Body of pancreas (tissue), 4 donors: ENCODE measurements at places on chromosomes 3 and 15. TPM values are rescaled to one million over a fixed set of nuclear protein-coding genes. Genes with fewer than 3 reads are reported as not detected.
A peak's percentile ranks its signal among the peaks of the same experiment; 100 is the strongest.

ZNF774 gene
- total RNA-seq = 9.6 TPM

GRCh38 chr3:117871934-117872333, 1162.4 kb downstream of the TUSC7 start:
- DNase-seq = no peak

VIPR1 gene
- total RNA-seq = 0.99 TPM

DNA sequence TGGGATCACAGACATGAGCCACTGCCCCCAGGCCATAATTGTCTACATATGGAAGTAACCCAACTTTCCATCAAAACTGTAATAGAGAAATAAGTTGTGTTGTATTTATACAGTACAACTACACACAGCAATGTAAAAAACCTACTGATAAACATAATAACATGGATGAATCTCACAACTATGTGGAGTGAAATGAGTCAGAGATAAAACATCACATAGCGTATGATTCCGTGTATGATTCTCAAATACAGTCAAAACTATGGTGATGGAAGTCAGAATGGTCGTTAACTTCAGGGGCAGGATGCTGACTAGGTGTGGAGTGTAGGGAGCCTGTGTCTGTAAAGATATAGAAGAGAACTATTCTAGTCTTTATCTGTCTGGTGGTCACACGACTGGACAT, 332.7 kb upstream of the SLCO3A1 start:
- DNase-seq = no peak

CD200R1 gene
- 1.8 TPM for total RNA-seq

SAXO2 gene
- total RNA-seq = 1.3 TPM

DNA sequence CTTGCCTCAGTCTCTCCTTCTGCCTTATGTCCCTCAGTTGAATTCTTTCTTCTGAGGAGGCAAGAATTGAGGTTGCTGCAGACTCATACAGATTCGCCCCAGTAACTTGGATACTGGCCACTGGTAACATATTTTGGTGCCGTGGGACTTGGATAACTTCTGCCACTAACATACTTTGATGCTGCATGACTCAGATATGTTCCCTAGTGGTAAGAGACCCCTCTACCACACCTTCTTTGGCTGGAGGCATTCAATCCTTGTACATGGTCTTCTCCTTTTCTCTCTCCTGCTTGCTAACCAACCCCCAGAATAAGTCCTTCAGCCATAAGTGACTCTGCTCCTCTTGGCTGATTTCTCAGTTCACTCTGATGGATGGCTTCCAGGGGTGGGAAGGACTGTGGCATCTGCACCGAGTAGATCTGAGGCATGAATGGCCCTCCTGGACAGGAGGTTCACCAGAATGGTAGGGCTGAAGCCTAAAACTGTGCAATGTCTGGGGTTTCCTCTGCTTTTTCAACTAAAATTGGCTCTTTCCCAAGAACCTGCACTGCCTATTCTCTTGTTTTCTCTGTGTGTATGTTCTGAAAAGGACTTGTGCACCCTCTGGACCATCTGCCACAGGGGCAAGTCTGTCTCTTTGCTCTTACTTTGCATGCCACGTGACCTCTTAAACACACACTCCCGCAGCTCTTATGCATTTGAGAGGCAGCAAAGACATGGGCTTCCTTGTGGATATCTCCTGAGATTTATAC, 55.5 kb upstream of the FSTL1 start:
- DNase-seq = no peak

GRCh38 chr3:177201700-177202397, 4.6 kb upstream of the TBL1XR1 start:
- DNase-seq = peak; percentile 17

DNA sequence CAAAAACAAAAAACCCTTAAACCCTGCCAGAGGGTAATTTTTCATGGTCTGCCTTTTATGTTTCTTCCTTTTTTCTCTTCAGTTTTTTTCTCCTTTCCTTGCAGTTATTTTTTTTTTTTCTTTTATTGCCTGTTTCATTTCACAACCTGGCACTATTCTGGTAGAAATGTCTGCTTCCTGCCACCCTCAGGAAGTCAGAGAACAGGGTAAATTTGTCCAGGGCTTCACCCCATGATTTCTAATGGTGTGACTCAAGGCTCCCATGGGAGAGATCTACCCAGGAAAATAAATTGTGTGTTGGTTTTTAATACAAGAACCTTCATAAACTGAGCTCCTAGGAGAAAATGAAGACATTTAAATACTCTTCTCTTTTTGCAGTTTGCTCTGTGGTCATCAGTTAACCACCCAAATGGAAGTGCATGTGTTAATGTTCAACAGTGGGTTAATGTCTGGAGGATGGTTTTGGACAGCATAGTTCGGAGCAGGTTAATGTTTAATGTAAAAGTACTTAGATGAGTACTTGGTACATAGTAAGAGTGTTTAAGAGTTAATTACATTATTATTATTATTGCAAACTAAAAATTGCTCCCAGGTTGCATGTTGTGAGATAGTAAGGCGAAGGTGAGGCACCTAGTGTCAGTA, 45.9 kb downstream of the CGNL1 start:
- DNase-seq = no peak

DNA sequence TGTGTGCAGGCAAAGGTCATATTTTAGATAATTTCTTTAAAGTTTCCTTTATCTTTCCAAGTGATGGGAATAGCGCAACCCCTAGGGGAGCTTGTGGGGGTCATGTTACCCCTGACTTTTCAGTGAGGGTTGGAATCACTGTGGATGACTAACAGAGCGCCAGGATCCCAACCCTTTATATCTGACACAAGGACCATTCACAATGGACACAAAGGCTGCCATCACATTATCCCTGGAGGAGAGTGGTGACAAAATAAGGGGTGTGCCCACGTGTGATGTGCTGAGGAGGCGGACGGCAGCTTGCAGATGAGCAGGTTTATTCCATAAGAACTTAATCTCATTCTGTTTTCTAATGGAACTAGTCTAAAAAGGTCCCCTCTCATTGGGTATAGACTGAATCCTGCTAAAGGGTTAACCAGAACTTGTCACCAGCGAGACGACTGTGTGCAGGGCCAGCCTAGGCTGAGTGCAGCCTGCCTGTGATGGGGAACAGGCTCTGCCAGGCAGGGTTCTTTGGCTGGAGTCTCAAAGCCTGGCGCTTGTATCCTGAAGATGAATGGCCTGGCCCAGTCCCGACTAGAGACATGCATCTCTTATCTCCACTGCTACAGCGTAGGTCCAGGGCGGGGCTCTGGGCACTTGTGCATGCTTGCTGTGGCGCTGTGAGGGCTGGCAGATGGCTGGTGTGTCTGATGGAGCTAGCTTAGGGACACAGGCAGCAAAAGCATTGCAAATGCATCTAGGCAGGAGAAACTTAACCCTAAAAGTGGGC, 50.2 kb downstream of the CHDH start:
- no peak for DNase-seq

DNA sequence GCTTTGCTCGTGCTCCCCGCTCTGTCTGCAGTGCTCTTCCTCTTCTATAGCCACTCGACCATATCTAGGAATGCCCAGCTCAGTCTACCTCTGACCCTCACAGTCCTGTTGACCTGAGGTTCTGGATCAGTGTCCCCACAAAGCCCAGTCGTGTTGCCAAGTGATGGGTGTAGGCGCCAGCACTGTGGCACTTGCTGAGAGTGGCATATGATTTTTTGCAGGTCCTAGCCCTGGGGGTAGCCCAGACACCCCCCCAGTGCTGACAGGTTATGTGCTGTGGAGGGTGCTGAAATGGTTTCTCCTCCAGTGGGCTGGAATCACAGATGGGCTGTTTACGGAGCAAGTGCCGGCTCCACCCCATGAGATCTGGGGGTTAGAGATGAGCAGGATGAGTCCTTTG, 32.5 kb downstream of the ACAD9 start:
- DNase-seq = no peak

- peak; percentile 8 for DNase-seq
These were observed 181.7 kb downstream of the TCF12 start for GRCh38 chr15:57100136-57100539.

- no peak for DNase-seq
These were observed 383.7 kb upstream of the CFAP20DC start for GRCh38 chr3:59433546-59433945.

DNA sequence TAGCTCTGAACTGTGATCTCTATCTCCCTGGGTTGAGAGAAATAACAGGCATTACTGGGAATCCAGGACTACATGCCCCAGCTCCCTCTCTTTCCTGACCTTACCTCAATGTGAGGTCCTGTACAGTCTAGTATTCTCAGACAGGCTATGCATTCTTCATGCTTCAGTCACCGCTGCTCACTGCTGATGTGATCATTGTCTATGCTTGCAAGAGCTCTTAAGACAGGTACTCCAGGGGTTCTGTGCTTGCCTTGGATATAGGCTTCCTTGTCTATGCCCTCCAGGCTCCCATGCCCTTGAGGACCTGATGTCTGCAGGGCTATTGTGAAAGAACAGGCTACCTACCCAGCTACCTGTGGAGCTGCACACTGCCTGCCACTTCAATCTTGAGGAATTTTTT, 183.6 kb downstream of the MBNL1 start:
- DNase-seq = no peak

ZNF501 gene
- 7.6 TPM for total RNA-seq

RARRES1 gene
- 18.4 TPM for total RNA-seq

GRCh38 chr3:83477563-83477962, 1481.2 kb upstream of the CADM2 start:
- DNase-seq = no peak

DNA sequence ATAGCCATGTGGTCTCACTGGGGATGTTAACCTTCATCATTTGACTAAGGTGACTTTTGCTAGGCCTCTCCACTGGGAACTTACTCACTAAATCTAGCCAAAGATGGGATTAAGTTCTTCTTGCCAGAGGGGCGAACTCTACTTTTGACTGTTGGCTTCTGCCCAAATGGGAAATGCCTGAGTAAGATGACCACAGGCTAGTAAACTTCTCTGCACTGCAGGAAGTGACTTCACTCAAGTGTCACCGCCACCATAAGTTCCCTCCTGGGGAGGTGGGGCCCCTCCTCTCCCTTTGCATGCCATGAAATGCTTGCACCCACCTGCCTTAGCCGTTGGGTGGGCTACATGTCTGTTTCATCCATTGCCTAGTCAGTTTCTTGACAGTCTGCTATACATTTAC, 388.3 kb downstream of the FEZF2 start:
- DNase-seq = no peak

DNAH1 gene
- total RNA-seq = 14.8 TPM

DNA sequence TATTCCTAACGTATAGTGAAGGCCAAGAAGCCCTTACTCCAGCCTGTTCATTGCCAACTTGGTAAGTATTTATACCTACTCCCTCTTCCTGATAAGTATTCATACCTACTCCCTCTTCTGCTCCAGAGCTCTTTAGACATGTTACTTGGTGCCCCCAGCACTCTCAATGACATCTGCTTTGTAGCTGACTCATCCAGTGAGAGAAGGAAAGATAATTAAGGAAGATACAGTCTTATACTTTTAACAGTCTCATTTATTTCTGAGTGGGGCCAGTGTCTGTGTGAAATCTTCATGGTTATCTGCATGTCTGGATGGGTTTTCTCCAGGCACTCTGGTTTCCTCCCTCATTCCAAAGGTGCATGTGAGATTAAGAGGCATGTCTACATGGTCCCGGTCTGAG, 698.7 kb downstream of the FHIT start:
- DNase-seq = no peak

GRCh38 chr3:35633332-35634124, 5.8 kb upstream of the ARPP21 start:
- DNase-seq = no peak

GRCh38 chr3:63355809-63356208, 77.7 kb downstream of the SYNPR start:
- no peak for DNase-seq

DNA sequence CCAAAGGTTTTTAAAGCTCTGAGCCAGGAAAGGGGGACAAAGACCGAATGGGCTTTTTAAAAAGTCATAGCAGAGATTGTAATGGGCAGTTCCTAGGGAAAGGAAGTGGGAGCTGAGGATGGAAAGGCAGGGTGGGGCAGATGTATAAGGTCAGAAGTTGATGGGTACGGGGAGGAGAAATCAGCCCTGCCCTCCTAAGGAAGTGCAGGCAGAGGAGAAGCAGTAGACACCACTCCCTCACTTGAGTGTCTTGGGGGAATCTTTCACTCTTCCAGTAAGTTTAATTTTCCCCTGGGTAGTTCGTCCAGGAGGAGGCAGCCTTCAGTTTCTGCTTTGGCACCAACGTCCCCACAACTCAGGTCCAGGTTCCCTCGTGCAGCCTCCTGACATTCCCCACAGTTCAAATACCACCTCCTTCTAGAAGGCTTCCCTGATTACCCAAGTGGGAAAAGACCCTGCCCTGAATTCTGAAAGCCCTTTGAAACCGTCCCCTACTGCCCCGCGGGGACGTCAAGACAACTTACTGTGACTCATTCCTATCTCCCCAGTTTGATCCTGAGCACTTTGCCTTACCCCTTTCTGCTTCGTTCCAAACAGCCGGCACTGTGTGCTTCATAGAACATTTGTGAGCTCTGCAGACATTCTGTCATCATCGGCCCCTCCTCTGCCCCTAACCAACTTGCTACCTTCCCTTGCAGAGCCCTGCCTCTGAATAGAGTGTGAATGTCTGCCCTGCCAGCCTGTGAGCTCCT, 14.3 kb upstream of the SRP14 start:
- DNase-seq = no peak

DNA sequence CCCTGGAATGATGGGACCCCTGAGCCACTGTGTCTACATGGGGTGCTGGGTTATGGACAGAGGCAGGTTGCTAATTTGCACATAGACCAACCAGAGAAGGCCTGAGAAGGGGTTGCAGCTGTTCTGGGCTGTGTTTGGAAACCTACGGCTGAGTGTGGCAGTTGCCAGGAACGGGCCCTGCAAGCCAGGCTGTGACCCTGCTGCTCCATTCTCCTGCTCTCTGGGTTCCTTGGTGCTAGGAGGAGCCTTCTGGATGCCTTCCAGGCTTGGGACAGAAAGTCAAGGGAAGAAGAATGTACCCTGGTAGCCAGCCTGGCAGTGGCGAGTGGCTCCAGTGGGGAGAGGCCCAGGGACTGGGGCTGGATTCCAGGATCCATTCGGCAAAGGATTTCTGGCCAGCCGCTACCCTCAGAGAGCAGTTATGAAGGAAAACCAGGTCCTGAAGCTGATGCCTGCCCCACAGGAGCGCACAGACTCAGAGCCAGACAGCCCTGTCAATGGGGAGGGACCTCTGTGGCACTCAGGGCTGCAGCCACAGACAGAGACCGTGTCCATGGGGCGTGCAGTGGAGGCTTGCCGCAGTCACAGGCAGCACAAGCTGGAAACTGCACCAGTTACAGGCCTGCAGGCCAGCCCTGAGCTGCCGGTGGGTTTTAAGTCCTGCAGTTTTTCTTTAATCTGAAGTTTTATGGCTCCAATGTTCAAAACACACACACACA, 55.1 kb upstream of the ACAD9 start:
- no peak for DNase-seq

AP3B2 gene
- 6.6 TPM for total RNA-seq

- peak; percentile 76 for DNase-seq
These were observed 809 bp downstream of the RBP1 start for GRCh38 chr3:139538733-139539132.

DNA sequence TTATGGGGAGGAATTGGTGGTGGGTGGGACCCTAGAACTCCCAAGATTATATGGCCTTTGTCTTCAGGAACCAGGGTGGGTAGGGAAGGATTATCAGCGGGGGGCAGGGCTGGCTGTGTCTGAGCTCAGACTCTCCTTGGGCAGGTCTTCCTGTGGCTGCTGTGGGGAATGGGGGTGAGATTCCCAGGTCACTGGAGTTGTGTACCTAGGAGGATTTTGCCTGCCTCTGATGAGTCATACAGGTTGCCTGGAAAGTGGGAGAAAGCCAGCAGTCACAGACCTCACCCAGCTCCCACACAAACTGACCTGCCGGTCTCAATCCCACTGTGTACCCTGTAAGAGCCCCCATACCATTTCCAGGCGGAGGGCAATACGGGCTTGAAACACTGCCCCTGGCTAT, 209.9 kb upstream of the CNTN3 start:
- DNase-seq = no peak

GRCh38 chr3:126548556-126549466, 9.9 kb downstream of the C3orf22 start:
- no peak for DNase-seq
